ENCODE measurements at places on chromosomes 5 and 9.

DNA sequence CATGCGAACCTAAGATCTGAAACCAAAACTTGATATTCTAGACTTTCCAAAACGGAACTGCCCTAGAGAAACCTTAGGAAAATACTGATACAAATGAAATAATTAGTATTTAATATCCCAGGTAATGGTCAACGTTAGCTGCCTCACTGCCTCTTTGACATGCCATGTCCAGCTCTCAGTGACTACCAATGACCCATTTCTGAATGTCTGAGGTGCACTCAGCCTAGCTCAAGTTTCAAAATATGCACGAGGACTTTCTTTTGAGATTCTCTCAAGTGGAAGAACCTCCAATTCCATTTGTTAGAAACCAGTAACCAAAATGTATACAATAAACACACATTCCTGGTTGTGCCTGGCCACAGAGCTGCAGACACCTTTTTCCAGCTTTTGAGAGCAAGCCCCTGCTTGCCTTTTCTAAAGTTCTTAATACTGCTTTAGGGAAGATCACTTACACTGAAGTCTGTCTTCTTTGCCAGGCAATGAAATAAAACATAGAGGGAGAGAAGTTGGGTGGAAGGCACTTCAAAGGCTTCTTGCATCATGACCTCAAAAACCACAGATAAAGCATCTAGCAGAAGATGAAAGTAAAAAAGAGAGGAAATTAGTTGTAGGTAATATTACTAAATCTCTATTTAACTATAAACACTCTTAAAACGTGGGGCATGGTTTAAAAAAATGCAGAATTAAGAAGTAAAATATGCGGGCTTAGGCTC lies 87.9 kb downstream of the MRPS27 start:
- no peak for DNase-seq

DNA sequence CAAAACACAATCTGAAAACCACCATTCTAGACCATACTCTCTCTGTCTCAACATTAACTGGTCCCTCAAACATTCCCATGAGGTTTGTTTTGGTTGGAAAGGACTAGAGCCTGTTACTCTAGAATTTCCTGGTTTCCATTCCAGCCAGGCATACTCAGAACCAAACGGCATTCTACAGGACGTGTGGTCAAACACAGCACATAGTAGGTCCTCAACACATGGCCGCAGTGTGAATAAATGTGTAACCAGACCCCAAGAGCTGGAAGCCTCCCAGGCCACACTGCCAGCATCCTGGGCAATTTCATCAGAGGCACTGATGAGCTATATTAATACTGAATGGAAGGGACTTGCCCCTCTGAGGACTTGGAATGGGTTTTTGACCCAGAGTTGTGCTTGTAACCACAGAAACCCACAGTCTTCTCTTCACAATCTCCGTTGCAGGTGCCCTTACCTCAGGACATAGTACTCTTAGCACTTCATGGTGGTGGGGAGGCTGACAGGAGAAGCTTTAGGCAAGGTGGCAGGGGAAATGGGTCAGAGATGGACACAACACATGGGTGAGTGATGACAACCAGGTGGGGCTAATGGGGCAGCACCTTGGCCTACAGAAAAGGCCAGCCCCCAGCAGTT lies 66.0 kb downstream of the ZNF366 start:
- DNase-seq, result no peak

DNA sequence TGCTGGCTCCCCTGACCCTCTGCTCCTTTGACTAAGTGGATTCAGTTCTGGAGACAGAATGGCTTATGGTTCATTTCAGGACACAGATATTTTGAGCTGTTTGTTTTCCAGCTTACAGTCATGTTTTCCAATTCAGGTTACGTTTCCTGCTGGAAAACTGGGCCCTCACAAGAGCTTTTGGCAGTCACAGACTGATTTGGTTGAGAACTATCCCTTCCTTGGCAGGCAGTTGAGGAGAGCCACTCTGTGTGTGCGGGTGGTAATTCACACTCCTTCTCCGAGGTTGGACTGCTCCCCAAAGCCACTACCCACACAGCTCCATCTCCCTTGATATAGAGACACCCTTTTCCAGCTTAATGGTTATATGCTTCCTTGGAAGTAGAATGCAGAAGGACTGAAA lies 534.5 kb downstream of the TMEM38B start:
- DNase-seq, result no peak

GRCh38 chr5:167912941-167913665 lies 378.3 kb upstream of the WWC1 start:
- no peak for DNase-seq

DNA sequence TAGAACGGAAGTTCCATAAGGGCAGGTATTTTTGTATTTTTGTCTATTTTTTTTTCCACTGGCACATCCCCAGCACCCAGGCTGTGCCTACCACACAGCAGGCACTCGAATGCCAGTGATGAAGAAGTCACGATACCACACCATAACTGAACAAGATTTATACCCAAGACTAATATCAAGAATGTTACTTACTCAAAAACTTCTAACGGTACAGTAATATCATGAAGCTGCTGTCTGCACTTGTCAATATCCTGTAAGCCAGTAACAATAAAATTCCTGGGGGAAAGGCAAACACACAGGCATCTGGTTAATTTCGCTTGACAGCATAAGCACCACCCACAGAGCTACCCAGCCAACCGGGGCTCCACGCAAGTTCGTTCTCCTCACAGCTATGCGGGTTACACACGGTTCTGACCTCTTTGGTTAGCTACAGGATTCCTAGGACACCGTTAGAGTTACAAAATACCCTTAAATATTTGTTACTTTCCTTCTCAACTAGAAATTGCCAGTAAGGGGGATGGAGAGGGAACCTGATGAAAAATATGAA lies 1.3 kb downstream of the MED10 start:
- DNase-seq, result no peak

- no peak for DNase-seq
Measured at GRCh38 chr9:108033976-108034964, 544.7 kb upstream of the KLF4 start.

- peak; percentile 40 for DNase-seq
Measured at GRCh38 chr5:142605611-142606010, 80.3 kb downstream of the FGF1 start.

GRCh38 chr5:7852542-7852941 lies 1.6 kb upstream of the CFAP90 start:
- no peak for DNase-seq

DNA sequence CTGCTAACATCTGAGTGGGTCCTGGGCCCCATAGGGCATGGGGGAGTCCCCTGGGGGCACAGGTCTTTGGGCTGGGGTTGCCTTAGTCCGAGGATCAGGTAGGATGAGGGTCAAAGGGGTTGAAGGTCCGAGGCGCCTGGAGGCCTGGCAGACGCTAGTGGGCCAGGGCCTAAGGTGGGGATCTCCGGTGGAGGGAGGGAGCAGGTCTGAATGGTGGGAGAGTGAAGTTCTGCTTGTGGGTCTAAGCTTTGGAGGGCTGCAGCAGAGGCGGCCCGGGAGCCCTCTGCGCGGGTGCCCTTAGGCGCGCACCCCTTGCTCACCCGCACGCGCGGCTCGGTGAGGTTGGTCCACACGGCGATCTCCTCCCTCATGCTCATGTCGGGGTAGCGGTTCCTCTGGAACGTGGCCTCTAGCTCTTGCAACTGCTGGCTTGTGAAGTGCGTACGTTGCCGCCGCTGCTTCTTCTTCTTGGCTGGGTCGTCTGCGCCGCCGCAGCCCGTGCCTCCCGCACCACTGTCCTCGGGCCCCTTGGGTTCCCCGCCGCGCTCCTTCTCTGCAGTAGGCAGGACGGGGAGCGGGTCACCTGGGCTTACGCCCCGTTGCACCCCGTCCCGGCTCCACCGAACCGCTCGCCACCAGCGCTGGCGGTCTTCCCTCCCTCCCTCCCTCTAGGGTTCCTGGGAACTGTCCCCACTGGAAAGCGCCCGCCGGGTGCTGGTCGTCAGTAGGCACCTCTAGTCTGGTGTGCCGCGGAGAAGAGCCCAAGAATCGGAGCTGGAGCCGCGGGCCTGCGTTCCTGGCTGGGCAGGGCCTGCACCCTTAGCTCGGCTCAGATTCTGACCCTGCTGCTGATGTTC lies 2.8 kb downstream of the PITX1 start:
- DNase-seq, result no peak

- DNase-seq, result peak; percentile 90
Measured at GRCh38 chr9:35071814-35072460, 488 bp downstream of the VCP start.
